Stromal cell of bone marrow (primary cell): ENCODE measurements at places on chromosomes 3 and 15.

DNA sequence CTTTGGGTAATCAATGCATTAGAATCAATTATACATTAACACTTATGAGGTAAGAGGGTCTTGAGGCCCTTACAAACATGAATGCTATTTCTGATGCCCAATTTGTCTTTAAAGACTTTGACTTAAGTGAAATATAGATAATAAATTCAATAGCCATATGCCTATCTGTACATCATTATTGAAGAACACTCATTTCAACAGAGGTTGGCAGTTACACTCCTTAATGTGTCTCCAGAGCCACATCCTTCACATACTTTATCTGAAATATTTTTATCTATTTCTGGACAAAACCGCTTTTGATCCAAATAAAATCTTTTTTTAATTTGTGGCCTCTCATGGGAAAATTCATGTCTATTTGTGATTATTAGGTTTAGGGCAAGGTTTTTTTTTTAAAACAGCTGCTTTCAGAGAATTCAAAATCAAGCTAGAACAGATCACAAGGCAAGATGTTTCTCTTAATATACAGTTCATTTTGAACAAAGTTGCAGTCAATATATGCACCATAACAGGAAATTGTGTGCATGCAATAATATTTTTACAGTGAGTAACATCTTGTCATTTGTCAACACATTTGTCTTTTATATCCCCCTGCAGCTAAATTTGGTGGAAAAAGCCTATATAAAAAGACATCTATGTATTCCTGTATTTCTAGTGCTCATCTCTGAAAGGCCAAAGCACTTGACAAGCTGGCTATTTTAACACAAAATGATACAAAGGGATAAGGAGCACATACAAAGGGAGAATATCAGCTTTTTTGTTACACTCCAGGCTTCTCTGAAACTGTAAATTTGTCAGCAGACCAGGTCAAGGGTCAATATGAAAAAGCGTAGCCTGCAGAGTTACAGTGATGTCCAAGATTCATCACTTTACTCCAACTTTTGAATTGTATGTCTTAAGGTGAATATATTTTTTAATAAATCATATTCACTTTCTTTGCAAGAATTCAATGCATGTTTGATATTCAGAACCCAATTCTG lies 146.2 kb upstream of the DPH6 start:
- DNase-seq, result no peak

GRCh38 chr3:186107215-186108105 lies 1.4 kb downstream of the ETV5 start:
- no peak for DNase-seq

- DNase-seq, result no peak
Measured at GRCh38 chr3:28672406-28672805, 323.8 kb upstream of the AZI2 start.

GRCh38 chr15:39391230-39391629 lies 189.6 kb upstream of the THBS1 start:
- no peak for DNase-seq

GRCh38 chr3:53705774-53706173 lies 140.4 kb downstream of the CHDH start:
- DNase-seq, result no peak

DNA sequence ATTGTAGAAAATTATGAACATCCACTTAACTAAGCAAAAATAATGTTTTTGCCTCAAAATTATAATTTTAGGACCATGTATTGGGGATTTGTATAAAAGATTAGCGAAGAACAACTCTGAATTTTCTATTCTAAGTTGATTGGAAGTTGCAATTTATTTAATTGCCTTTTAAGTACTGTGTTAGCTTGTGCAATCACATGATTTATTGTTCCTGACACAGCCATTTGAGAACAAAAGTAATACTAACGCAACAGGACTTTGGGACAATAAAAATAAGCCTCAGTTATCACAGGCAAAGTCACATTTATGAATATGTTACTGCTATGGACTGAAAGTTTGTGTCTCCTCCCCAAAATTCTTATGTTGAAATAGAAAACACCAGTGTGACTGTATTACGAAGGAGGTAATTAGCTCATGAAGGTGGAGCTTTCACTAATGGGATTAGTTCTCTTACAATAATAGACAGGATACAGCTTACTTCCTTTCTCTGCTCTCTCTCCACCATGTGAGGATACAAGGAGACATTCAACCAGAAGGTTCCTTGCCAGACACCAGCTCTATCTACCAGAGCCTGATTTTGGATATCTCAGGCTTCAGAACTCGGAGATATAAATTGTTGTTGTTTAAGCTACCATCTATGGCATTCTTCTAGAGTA lies 745.9 kb downstream of the ZBBX start:
- DNase-seq, result no peak

GRCh38 chr3:122772827-122773226 lies 20.8 kb downstream of the HSPBAP1 start:
- no peak for DNase-seq

- DNase-seq, result peak; percentile 12
Measured at GRCh38 chr3:40623567-40623966, 98.8 kb downstream of the ZNF621 start.

DNA sequence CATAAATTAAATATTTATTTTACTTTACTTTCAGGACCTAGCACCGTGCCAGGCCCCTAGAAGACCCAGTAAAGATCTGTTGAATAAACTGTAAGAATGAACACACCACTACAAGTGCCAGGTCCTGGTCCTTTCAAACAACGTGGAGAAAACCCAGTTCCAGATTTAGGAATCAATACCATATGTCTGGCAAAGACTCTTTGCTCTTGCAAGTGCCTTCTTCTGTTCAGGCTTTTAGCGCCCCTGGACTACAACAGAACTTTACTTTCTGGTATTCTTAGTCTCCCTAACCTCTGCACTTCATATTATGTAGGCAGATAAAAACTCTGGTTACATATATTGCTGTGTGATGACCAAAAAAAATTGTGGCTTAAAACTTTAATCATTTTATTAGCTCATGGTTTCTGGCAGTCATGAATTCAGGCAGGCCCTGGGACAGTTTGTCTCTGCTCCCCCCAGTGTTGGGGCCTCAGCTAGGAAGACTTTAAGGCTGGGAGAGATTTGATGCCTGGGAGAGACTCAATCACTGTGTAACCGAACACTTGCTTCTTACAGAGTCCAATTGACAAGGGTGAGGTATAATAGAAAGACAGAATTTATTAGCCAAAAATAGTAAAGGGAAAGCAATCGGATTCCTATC lies 2.9 kb upstream of the PSMA4 start:
- no peak for DNase-seq

- no peak for DNase-seq
Measured at GRCh38 chr3:196499061-196499460, 4.5 kb downstream of the RNF168 start.

DNA sequence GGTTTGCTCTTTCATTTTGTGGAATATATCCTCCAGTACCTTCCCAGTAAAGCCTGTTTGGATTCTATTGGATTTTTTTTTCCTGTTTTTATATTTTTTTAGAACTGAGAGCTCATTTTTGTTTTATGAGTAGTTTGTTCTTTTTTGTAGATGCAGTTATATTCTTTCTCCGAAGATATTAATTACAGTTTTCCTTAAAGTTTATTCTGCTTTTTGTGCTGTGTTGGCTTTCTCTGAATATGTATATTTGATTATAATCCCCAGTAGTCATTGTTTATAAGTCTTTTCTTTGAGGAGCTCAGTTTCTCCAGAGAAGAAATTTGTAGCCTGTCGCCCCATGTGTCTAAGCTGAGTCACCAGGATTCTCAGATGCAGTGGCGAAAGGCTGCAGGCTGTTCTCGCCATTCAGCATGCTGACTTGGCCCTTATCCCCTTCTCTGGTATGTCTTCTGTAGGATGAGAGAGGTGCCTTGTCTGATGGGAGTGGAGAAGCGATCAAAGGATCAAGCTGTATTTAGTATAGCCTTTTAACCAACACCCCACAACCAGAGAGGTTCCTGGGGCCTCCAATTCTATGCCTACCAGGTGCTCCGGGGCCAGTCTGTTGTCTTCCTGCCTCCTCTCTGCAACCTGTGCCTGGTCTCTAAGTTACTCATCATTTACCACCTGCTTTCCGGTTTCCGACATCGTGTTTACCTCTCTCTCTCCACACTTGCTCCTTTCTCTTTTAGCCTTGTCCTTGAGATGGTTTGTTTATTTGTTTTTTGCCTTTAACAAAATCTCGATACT lies 31.7 kb upstream of the MFSD1 start:
- DNase-seq, result no peak

DNA sequence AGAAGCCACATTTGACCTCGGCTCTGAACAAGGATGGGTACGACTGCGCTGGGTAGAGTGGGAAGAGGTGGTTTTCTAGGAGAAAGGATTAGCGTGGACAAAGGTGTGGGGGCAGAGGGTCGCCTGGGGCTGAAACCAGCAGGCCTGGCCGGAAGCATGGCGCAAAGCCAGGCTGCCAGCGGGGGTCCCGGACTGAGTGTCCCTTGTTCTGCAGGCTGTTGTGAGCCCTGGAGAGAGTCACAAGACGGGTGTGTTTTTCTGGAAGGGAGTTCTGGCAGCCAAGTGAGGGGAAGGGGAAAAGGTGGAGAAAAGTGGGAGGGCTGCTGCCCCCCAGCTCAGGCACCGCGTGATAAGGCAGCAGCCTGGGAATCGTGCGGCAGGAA lies 98.5 kb upstream of the MEF2A start:
- DNase-seq, result no peak

- DNase-seq, result peak; percentile 94
Measured at GRCh38 chr3:72892081-72892775, 4.4 kb downstream of the GXYLT2 start.

DNA sequence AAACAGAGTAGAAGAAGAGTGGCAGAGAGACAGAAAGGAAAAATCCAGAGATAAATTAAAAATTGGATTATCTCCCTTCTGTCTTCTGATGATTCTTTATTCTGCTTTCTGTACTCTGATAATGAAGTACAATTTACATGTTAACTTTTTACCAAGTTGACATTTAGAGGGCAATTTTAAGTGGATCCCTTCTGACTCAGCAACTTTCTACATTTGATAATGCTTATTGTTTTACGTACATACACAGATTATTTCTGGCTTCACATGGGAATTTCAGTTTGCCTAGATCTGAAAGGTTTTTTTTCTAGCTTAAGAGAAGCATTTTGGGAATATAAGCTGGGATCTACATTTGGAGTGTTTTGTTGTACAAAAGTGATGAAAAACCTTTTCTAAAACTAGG lies 491.3 kb downstream of the OTOL1 start:
- DNase-seq, result no peak

DNA sequence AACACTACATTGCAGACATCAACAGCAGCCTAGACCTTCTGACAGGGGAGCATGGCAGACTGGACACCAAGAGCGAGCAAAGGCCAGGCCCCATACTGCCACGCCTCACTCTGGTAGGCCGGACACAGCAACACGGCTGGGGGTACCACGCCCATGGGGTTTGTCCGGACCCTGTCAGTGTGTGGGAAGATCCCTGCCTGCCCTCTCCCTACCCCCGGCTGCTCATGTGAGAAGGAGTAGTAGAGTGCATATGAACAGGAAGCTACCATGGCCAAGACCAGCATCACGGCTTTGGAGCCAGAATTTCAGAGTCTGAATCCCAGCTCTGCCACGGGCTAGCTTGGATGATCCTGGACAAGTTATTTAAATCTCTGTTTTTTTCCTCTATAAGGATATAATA lies 27.9 kb downstream of the ALDH1L1 start:
- DNase-seq, result no peak

- no peak for DNase-seq
Measured at GRCh38 chr3:145522893-145523651, 637.9 kb downstream of the PLOD2 start.

GRCh38 chr3:186806089-186807055 lies at the start of gene RFC4:
TSS of gene RFC4 (minus strand) at chr3:186806482. CDS start at chr3:186804713, 1,769 bp downstream.
- DNase-seq, result no peak

DNA sequence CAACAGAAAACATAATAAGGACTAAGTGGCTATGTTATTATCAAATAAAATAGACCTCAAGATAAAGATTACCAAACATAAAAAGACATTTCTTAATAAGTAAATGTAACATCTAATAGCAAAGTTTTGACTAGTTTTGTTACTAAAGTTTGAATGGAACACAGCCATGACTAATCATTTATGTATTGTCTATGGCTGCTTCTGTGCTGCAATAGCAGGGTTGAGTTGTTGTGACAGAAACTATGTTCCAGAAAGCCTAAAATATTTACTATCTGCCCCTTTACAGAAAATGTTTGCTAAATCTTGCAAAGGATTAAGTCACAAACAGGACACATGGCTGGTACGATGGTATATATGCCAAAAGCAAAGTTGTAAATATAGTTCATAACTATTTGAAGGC lies 37.9 kb upstream of the MYH15 start:
- peak; percentile 9 for DNase-seq

- no peak for DNase-seq
Measured at GRCh38 chr3:67685499-67685898, 31.1 kb upstream of the SUCLG2 start.

DNA sequence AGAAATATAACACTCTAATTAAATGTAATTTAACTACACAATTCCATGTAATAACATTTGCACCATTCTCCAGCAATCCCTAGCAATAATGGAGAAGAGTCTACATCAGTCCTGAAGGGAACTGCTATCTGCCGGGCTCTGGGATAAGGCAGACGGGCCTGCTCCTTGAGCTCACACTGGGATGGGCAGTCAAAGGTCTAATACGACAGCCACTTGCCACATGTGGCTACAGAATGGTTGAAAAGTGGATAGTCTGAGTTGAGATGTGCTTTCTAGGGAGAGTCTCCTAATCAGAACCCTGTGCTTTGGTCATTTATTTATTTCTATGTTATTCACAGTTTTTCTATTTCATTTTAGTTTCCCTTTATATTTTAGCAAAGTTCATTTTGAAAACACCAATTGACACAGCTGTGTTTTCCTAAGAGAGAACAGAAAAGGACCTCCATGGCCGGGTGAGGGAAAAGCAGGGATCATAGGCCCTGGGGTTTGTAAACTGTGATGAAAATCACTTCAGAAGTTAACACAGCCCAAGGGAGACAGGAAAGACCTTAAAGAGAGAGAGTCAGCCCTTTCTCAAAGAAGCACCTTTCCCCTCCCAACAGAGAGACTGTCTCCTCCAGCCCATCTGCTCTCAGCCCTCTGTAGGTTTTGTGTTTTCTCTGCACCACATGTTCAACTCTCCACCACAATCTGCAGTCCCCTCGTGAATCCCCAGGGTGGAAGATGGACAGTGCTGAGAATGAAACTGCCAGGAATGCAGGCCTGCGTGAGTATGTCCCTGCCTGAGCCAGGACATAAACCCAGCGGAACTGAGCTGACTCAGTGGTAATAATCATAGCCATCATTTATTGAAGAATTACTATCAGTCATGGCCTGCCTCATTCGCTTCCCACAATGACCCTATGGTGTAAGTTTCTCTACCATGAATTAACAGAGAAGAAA lies 11.6 kb downstream of the FSIP1 start:
- peak; percentile 73 for DNase-seq
